ENCODE measurements at places on chromosomes 2 and 18. TPM values are rescaled to one million over a fixed set of nuclear protein-coding genes. Genes with fewer than 3 reads are reported as not detected.
A peak's percentile ranks its signal among the peaks of the same experiment; 100 is the strongest.

DNA sequence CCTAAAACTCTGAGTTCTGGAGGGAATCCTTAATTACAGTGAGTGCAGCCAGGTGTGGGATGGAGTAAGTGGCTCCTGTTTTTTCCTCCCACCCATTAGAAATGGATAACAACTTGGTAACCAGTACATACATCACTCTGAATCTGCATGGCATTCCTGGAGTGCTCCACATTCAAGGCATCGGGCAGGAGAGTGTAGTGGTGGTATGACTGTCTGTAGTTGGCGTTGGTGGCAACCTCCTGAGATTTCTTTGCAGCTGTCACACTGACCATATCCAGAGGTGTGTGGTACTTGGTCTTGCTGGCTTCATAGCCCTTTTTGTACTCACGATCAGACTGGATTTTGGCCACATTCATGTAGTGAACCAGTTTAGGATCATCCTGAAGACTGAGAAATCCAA is 68.3 kb downstream of the NEB start:
- no peak for DNase-seq

- DNase-seq = no peak
Measured at GRCh38 chr18:6576718-6577375, 152.7 kb upstream of the ARHGAP28 start.

DNA sequence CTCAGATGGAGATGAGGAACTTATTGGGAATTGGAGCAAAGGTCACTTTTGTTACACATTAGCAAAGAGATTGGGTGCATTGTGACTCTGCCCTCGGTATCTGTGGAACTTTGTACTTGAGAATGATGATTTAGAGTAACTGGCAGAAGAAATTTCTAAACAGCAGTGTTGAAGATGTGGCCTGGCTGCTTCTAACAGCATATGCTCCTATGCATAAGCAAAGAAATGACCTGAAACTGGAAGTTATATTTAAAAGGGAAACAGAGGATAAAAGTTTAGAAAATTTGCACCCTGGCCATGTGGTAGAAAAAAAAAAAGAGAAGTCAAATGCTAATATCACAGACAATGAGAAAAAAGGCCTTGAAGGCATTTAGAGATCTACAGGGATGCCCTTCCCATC is 256.8 kb upstream of the ZC3H15 start:
- no peak for DNase-seq

DNA sequence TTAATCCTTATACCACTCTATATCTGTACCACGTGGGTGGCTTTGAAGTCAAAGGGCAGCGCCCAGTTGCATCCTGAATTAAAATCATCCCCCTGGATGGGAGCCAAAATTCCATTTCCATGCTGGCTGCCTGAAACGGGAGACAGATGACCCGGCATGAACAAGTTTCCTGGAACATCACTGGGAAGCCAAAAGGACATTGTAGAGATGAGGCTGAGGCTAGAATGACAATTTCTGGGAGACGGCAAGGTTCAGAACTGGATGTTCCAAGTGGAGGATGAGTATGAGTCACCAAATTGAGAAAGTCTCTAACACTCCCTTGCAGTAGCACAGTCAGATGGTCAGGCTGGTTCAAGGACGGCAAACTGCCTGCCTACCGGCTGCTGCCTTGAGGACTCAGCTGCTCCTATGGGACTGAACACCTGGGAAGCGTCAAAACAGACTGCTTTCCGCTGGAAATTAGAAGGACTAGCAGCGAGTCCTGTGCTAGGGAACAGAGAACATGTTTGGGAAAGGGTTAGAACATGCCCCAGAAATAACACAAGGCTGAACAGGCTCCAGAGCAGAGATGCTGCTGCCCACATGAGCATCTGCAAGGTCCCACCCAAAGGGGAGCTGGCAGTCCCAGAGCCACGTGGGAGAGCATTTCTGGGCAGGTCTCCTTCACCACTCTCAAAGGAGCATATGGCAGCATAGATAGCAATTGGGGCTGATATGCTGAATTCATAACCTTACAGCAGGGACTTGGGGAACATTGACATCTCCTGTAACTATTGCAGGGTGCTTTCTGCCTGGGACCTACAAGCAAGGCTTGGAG is 32.0 kb downstream of the YPEL5 start:
- peak; percentile 83 for DNase-seq

Gene CTNNA2
- not detected for total RNA-seq

- DNase-seq = no peak
Measured at GRCh38 chr2:152406119-152406835, 71.3 kb downstream of the FMNL2 start.

Gene RAMP1
- total RNA-seq = not detected

- no peak for DNase-seq
Measured at GRCh38 chr18:72849671-72850070, 18.1 kb downstream of the NETO1 start.

Gene C2orf81
- under 0.01 TPM for total RNA-seq

DNA sequence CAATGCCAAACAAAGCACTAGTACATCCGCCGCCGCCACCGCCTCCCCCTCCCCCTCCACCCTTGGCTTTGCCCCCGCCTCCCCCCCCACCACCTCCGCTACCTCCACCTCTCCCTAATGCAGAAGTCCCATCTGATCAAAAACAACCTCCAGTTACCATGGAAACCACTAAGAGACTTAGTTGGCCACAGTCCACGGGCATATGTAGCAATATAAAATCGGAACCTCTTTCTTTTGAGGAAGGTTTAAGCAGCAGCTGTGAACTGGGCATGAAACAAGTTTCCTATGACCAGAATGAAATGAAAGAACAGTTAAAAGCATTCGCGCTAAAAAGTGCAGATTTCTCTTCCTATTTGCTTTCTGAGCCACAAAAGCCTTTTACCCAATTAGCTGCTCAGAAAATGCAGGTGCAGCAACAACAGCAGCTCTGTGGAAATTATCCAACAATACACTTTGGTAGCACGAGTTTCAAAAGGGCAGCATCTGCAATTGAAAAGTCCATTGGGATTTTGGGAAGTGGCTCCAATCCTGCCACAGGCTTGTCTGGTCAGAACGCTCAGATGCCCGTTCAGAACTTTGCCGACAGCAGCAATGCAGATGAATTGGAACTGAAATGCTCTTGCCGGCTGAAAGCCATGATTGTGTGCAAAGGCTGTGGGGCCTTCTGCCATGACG is 168.0 kb downstream of the ASXL3 start:
- no peak for DNase-seq

DNA sequence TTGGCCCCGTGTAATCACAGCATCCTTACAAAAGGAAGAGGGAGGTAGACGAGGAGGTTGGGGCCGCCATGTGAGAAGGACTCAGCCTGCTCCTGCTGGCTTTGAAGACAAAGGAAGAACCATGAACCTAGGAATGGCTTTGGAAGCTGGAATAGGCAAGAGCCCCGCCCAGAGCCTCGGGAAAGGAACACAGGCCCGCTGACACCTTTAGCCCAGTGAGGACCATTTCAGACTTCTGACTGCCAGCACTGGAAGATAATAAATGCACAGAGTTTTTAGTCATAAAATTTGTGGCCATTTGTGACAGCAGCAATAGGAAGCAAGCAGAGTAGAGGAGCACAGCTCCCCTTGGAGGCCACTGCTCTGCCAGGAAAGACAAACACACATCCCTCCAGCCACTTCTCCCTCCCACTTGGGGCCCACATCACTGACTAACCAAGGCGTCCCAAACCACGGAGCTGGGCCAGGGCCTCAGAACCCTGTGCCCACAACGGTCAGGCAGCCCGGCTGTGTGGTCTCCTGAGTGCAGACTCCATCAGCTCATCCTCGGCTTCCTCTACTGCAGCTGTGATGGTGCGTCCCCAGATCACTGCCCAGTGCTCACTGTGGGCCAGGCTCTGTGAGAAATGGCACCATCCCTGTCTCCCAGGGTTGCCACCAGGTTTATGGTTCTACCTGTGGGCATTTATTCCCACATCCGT is 39.7 kb downstream of the TFCP2L1 start:
- no peak for DNase-seq

DNA sequence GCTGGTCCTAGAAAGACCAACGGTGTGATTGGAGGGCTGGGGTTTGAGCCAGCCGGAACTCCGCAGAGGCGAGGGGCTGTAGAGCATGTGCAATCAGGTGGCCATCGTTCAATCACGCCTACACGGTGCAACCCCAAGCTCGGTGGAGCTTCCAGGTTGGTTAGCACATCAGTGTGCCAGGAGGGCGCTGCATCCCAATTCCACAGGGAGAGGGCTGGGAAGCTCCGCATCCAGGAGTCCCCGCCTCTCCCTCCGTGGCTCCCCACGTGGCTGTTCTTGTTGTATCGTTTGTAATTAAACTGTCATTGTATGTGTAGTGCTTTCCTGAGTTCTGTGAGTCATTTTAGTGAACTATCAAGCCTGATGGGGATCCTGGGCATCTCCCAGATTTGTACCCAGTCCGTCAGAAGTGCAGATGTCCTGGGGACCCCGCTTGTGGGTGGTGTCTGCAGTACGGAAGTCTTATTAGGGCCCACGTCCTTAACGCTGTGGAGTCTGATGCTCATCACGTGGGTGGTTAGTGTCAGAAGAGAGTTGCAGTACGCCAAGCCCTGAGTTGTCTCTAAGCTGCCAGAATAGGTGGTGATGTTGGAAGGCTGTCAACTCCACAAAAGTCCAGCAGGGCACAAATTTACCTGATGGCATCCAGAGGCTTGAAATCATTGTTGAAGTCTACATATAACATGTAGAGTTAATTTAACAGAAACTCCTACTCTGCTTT is 20.6 kb upstream of the AMMECR1L start:
- no peak for DNase-seq

Gene CNOT11
- total RNA-seq = 15.7 TPM

DNA sequence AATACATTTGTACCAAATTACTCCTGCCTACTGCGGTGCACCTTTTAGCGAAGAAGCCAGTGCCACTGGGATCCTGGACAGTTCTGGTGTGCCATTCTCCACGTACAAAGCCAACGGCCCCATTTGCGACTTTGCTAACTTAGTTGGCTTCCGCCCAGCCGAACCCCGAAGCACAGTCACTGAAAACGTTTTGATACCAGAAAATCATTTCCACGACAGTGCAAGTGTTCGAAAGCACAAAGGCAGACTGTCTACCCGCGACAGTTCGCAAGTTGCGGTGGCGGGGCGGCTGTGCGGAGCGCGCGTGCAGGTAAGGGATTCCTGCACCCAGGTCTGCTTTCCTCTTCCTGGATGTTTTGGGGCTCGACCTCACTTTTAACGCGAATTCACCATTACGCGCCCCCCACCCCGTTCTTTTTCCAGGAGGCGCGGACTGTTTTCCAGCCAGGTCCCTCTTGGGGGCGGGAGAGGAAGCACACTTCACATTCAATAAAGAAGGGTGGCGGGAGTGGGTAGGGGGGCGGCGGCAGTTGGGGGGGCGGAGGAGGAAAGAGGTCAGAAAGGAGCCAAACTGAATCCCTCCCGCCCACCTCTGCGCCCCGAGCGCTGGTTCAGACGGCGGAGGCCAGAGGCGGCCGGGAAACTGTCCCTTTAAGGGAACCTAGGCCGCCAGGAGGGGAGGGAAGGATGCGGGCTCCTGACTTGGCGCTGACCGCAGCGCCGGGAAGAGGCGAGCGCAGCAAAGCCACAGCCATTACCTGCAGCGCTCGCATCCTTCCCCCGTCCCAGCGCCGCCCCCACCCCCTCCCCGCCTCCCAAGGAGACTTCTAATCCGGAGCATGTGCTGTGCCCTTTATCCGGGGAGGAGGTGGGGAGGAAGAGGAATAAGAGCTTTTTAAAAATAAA is 107.4 kb upstream of the KCTD1 start:
- peak; percentile 38 for DNase-seq

GRCh38 chr2:144520756-144521487 is 1.0 kb upstream of the ZEB2 start:
- no peak for DNase-seq

- DNase-seq = no peak
Measured at GRCh38 chr2:222433332-222434173, 9.2 kb downstream of the SGPP2 start.

DNA sequence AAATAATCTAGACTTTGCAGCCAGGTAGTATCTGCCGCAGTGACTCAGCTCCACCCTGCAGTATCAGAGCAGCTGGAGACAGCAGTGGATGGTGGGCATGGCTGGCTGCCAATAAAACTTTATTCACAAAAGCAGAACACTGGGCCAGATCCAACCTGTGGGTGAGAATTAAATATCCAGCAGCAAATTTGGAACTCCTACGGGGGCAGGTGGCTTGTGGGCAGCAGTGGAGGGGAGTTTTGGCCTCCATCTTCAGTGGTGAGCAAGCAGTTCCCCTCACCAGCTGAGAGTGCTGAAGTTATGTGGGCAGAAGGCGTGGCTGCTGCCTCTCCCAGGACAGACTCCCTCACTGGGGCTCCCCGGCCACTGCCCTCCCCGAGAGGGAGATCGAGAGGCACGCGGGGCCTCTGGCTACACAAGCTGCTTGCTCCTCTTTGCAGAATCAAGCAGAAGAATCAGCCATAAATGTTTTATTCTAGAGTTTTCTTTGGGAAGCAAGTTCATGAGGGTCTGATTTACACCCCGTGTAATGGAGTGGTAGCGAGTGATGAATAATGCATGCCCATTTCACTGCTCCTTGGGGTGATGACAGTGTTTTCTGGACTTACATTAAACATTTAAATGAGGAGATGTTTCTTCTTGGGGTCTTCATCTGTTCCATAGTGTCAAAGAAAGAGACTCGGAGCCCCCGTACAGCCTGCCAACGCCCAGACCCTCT is 204.3 kb downstream of the SEPTIN10 start:
- no peak for DNase-seq

Gene SLC23A3
- total RNA-seq = 2.0 TPM

Gene VWA3B
- total RNA-seq = not detected

DNA sequence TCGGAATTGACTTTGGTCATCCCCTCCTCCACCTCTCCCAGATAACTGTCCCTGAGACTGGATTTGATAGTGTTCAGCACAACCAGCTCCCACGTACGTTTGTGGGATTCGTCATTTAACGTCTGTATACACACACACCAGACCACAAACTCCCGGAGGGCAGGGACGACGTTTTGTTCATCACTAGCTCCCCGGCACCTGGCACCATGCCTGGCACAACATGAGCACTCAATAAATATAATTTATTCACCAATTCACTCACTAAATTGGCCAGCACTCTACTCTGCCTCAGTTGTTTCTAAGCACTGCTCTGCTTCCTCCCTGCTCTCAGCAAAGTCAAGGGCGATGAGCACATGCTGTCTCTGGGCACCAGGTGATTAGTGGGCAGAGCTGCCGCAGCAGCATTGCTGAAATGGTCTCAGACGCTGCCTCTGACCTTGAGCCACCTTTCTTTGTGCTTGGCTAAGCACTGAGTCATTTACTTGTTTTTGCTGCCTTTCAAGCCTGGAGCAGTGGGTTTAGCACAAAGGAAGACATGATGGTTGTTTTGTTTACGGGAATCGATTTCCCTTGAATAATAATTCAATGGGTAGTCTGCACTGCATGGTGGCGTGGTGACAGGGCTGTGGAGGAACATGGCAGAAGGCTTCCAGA is 19.3 kb upstream of the LOXHD1 start:
- DNase-seq = peak; percentile 17

Measured in lung microvascular endothelial cell (primary cell).